ENCODE measurements at places on chromosomes 7 and 10. TPM values are rescaled to one million over a fixed set of nuclear protein-coding genes. Genes with fewer than 3 reads are reported as not detected.

DNA sequence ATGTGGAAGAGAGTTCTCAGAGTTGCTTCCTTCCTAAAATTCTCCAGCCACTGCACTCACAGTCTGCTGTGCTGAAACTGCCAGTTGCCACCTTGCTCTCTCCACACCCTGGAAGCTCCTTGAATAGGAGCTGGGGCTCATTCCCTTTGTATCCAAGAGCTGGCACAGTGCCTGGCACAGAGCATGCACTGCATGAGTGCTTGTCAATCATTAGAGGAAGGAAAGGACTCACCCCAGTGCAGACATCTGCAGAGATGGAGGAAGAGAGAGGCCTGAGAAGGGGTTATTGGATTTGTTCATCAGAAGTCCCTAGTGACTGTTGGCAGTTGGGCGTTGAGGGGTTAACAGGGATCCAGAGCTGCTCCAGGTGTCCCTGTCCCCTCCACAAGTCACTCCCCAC lies 41.7 kb upstream of the DUSP5 start:
- no peak for DNase-seq

- no peak for DNase-seq
Measured at GRCh38 chr7:99490878-99491277, 9.2 kb downstream of the ZNF394 start.

- no peak for DNase-seq
Measured at GRCh38 chr7:131607291-131608115, 51.1 kb upstream of the PODXL start.

- DNase-seq, result no peak
Measured at GRCh38 chr7:77543910-77544309, 6.8 kb downstream of the PTPN12 start.

DNA sequence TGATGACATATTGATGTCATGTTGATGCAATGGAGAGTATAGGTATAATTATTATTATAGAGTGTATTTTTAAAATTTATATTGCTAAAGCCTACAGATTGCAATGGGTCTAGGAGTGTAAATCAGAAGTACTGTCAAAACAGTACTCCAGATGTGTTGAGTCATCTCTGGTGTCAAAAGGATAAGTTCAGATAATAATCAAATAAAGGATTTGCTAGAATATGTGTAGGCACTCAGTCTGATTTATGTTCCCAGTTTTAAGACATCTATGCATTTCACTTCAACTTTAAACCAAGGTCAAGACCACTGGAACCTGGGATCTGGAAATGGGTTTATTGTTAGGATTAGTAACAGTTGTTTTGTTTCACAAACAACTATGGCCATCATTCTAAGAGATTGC lies 342.3 kb upstream of the BMPER start:
- DNase-seq, result no peak

NEBL gene
- 666 TPM for total RNA-seq

DNA sequence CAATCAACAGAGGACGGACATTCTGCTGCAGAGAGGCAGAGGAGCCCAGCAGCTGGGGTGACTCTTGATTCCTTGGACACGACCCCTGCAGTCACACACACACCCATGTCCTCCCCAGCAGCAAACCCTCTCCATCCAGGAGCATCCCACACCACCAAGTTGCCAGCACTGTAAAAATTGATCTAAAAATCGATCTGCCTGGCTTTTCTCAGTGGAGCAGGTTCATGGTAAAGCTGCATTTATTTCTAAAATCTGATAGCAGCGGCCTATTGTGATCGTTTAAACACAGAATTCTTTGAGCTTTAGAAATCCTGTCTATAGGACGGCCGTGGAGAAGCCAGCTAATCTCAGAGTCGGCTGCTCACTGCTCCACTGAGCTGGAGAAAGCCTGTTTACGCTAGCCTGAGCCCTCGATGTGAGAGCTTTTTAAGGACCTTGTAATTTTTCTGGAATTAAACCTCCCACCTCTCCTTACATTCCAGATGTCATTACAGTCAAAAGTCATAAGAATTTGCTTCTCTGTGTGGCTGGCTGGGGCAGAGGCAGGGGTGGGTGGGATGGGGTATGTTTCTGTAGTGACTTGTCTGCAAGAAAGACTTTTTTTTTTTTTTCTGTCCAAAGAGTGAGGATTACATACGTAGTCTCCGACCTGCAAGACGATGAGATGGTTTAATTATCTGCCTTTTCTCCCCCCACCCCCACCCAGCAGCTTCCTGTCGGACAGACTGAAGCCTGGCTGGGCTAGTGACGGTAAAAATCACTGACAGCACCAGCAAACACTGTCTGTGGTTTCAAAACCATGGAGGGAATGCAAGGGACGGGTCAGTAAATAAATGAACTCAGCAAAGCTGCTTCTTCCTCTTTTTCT lies 31.6 kb downstream of the TRIM8 start:
- no peak for DNase-seq

- DNase-seq, result no peak
Measured at GRCh38 chr10:11272915-11273389, 255.3 kb downstream of the CELF2 start.

GRCh38 chr10:13803566-13804554 lies 217.1 kb downstream of the PRPF18 start:
- DNase-seq, result no peak

AOAH gene
- 1.9 TPM for total RNA-seq

SFRP4 gene
- total RNA-seq, result 0.32 TPM

LIPJ gene
- not detected for total RNA-seq

GRCh38 chr10:8049045-8049864 lies 5.2 kb upstream of the GATA3 start:
- DNase-seq, result no peak

GRCh38 chr10:4661511-4662255 lies 164.3 kb upstream of the AKR1E2 start:
- DNase-seq, result peak; percentile 89

DNA sequence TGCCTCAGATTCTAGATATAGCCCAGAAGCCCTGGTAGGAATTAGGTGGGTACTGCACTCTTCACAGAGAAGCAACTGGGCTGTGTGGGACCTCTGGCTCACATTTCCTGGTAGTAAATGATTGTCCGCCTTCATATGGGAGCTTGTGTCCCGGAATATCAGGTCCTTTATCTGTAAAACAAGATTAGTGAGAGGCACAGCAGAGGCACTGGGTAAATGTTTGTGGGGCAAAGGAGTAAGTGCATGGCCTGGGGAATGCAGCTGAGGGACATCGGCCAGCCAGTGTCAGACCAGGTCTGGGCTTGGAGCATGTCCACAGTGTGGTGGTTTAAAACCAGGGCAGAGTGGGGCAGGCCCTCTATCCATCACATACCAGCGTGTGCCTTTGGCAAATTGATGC lies 323.3 kb upstream of the ZMIZ1 start:
- no peak for DNase-seq

- no peak for DNase-seq
Measured at GRCh38 chr7:117068511-117069145, 115.3 kb downstream of the ST7 start.

GRCh38 chr10:128274938-128275337 lies 148.7 kb upstream of the MKI67 start:
- DNase-seq, result no peak

DNA sequence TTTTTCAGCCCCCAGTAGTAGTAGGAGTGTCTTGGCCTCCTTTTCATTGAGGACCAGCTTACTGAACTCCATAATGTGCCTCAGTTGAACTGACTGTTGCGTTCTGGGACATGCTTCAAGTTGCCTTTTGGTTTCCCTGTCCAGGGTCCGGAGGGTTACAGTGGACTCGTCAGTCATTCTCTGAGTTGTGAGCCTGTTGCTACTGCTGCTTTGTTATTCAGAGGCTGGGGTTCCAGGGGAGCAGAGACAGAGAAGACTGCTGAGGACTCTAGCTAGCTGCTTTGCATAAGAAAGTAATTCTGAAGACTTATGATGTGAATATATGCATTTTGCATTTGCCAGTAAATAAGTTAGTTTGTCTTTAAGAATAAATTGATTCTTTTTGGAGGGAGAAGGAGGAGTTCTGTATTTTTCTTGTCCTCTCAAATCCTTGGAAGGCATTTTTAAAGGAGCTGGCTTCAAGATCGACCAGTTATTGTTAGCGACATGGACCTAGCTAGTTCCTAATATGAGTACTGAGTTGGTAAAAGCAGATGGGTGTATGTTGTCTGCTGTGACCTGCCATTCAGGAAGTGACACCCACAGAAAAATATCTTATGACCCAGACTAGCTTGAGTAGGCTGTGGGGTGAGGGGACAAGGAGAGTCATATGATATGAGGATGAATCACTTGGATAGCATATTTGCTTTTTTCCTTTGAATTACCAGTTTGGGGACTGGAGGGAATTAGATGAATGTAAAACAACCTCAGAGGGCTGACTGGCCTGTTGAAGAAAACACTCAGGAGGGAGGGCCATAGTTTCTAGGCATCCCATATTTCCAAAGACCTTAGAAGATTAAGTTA lies 8.3 kb downstream of the PI4K2A start:
- DNase-seq, result no peak

ANKRD1 gene
- total RNA-seq, result 2,249 TPM

PAOX gene
- total RNA-seq, result 3.5 TPM

DNA sequence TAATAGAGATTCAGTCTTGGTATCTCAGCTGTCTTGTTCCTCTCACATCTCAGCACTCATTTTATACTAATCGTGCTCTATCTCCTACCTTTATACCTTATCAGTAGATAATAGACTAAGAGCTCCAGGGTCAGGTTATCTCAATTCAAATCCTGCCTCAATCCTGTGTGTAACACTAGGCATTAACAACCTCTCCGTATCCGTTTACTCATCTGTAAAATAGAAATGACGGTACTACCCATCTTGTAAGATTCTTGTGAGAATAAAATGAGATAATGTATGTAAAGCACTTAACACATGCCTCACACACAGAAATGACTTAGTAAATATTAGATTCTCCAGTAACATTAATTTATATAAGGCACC lies 622 bp upstream of the P4HA1 start:
- DNase-seq, result no peak

PNLIPRP2 gene
- total RNA-seq, result not detected

KLF6 gene
- total RNA-seq, result 68.4 TPM

DNA sequence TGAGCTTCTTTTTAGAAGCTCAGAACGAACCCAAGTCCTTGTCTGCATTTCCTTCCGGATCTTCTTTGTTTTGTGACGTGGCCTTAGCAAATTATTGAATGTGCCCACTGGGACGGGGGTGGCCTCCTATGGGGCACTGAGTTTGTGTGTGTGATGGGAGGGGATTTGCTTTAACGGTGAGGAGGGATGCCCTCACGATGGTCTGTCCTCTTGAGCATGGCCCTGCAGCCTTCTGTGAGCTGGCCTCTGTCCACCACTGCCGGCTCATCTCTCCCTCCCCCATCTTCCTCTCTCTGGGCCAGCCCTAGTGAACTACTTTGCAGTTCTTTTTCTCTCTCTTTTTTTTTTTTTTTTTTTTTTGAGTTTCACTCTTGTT lies 62.9 kb upstream of the MKRN1 start:
- DNase-seq, result no peak

- no peak for DNase-seq
Measured at GRCh38 chr10:31384589-31384949, 65.6 kb downstream of the ZEB1 start.

TMEM270 gene
- total RNA-seq, result not detected

DNA sequence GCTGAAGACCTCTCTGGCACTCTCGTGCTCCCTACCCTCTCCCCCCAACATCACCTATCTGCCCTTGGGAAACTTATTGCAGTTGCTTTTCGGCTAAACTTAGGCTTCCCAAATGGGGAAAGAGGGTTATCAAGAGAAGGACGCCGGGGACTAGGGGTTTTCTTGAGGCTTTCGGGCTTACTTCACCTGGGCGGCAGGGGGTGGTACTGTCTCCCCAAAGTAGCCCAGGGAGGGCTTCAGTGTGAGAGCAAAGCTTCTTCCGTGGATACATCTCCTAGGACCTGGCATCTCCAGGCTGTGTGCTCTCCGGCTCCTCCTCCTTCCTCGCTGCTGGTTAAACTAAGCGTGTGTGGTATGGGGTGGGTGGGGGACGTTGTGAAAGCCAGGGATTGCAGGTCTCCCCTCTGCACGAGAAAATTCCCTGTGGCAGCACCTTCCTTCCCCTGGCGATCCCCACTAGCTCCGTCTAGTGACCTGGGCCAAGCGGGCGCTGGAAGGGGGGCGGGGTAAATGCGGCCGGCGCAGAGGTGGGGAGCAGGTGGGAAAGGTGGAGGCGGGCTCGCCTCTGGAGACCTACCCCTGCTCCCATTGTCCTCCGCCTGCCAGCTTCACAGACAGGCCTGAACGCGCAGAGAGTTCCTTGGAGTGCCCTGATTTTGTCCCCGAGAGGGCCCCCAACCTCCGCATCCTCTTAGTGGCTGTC lies 1.1 kb downstream of the PLXDC2 start:
- peak; percentile 76 for DNase-seq

GRCh38 chr10:86556532-86556931 lies 34.9 kb upstream of the WAPL start:
- no peak for DNase-seq

TFAM gene
- 32.0 TPM for total RNA-seq

BTRC gene
- 30.9 TPM for total RNA-seq

DNA sequence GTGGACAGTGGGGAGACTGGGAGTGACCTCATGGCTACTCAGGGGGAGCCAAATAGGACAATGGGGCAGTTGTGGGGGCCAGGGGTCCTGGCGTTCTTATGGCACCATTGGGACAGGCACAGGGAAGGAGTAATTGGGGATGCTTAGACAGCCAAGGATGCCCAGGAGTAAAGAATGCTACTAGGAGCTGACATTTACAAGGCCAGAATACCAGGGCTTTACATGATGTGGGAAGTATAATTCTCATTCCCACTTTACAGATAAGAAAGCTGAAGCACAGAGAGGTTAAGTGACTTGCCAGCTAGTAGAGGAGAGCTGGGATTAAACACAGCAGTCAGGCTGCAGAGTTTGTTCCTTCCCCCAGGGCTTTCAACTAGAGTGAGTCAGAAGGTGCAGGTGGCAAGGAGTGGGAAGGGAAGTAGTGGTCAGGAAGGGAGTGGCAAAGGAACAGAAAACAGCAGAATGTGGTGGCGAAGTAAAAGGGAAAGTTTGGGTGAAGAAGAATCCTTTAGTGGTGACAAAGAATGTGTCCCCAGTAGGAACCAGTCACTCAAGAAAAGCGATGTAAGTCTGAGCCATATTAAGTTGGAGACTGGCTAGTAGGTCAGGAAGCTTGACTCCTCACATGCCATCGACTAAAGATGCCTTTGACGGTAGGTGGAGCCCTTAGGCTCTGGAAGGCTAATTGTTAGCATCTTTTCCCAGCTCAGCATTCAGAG lies 32.8 kb downstream of the CPVL start:
- no peak for DNase-seq

GNAT3 gene
- total RNA-seq, result not detected

GRCh38 chr7:158157460-158157859 lies 430.2 kb downstream of the PTPRN2 start:
- no peak for DNase-seq

GRCh38 chr10:32995066-32995622 lies 37.1 kb upstream of the ITGB1 start:
- DNase-seq, result no peak

DNA sequence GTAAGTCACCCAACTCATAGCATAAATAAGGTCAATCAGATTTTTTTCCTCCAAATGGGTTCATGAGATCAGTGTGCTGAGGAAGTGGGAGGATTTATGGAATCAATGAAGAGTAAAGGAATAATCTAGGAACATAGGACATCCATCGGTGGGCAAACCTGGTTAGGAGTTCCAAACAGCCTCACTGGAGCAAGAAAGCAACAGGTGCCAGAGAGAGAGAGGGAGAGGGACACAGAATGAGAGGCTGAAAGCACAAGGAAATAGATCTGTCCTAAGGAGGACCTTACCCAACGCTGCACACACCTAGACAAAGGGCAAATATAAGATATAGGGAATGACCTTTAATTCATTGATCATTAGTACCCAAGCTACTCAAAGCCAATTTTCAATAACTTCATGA lies 119.5 kb upstream of the ANKRD1 start:
- DNase-seq, result no peak

AGR2 gene
- not detected for total RNA-seq

ADRB1 gene
- 63.1 TPM for total RNA-seq

WIPF3 gene
- total RNA-seq, result 5.5 TPM

- no peak for DNase-seq
Measured at GRCh38 chr7:18338910-18339523, 156.5 kb upstream of the HDAC9 start.
